ENCODE measurements at places on chromosomes 4 and X.

GRCh38 chrX:52270453-52271116 lies 85.9 kb downstream of the MAGED4 start:
- DNase-seq = no peak

DNA sequence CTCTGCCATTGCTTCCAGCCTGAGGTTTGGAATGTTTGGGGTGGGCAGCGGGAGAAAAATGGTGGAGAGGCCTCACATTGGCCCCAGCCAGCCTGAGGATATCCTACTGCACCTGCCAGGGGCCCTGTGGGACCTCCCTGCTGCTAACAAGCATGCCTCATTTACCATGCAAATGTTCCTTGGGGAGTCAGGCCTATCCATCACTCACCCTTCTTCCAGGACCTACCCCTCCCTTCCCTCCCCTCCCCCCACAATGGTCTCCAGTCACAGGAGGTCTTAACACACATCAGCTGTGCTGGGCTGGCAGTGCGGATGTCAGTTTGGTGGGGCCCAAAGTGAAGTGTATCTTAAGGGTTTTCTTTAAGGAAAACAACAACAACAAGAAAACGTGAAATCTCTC lies 139.2 kb downstream of the SHOX start:
- DNase-seq = no peak

- DNase-seq = no peak
Measured at GRCh38 chr4:153787061-153787560, 1.8 kb downstream of the SFRP2 start.

DNA sequence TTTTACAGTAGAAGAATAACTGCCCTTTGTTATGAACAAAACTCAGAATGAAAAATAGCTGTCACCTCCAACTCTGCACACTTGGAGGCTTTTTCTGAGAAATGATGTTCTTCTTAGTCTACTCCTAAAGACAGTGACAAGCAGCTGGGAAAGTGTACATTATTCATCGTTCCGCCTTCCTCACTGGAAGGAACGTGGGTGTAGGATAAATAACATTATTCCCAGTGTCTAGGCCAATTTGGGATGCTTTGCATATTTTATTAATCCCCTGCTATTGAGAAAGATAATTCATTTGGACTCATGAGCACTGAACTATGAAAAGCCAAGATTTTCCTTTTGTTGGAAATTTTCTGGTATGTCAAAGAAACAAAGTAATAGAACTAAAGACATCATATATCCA lies 87.8 kb downstream of the VCX2 start:
- DNase-seq = no peak

- DNase-seq = no peak
Measured at GRCh38 chr4:6250235-6250983, 19.2 kb upstream of the WFS1 start.

DNA sequence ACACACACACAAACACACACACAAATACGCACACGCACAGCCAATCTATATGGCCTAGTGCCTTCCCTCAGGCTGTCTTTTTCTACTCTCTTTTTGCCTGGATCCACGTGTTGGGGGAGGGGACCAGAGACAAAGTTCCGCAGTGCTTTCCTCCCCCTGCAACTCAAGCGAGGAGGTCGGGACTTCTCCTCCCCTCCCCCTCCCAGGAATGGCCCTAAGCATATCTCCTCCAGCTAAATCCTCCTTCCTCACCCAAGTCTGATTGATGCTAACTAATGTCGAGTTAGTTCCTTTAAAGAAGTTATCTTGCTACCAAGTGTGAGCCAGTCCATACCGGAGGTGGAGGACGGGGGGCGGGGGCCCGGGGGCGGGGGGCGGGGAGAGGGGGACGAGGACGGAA lies 141.2 kb upstream of the ZIC3 start:
- no peak for DNase-seq

- DNase-seq = no peak
Measured at GRCh38 chr4:89496851-89497250, 189.3 kb upstream of the GPRIN3 start.

DNA sequence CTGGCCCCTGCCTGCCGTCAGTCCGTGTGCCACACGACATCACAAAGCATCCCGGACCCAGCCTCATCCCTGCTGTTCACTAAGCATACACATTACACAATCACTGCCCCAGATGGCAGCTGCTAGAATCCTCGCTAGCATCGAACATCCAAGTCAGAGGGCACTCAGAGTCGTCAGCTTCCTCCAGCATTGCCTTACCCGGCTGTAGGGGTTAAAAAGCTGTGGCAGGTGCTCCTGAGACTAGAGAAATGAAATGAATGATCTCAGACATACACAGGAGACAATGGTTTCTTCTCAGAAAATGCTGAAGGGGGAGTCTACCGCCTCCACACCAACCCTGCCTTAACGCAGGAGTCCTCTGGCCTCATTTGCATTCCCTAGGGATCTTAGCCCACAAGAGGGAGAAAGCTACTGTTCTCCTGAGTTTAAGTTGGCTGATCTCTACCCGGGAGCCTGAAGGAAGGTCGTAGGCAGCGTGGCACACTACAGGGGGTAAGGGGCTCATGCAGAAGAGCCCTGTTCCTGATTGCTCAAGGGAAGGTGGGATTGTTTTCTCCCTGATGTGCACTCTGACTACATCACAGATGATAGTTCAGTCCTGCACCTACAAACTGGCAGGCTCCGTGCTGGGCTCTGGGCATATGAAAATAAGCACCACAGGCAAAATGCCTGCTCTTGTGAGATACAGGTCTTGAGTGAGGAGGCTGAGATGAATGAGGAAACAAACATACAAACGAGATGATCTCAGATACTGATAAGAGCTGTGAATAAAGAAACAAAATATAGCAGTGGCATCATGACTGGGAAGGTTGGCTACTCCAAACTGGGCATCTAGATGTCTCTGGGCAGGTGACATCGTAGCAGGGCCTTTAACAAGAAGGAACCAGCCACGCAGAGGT lies 2.6 kb upstream of the KIAA0232 start:
- DNase-seq = no peak

DNA sequence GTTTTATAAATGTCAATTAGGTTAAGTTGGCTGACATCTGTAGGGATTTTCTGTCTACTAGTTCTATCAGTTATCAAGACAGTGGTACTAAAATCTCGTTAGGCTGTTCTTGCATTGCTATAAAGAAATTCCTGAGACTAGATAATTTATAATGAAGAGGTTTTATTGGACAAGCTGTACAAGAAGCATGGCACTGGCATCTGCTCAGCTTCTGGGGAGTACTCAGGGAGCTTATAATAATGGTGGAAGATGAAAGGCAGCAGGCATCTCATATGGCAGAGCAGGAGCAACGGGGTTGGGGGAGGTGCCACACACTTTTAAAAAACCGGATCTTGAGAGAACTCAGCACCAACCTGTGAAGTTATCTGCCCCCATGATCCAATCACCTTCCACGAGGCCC lies 28.2 kb downstream of the CHIC2 start:
- no peak for DNase-seq

- DNase-seq = no peak
Measured at GRCh38 chr4:57443787-57444186, 333.6 kb upstream of the IGFBP7 start.

- DNase-seq = no peak
Measured at GRCh38 chr4:159390648-159391047, 287.8 kb downstream of the RAPGEF2 start.

GRCh38 chr4:149294601-149295000 lies 521.0 kb downstream of the IQCM start:
- no peak for DNase-seq

- DNase-seq = no peak
Measured at GRCh38 chr4:5750946-5751665, 40.1 kb downstream of the EVC start.

GRCh38 chr4:38704622-38705154 lies 40.7 kb downstream of the KLF3 start:
- DNase-seq = no peak

- DNase-seq = no peak
Measured at GRCh38 chr4:39542611-39543012, 15.4 kb upstream of the UGDH start.

- no peak for DNase-seq
Measured at GRCh38 chr4:151850791-151851213, 90.0 kb upstream of the GATB start.

GRCh38 chr4:105972946-105973621 lies 77.8 kb downstream of the NPNT start:
- no peak for DNase-seq

- no peak for DNase-seq
Measured at GRCh38 chr4:123966990-123967769, 570.6 kb downstream of the SPRY1 start.

GRCh38 chr4:159374749-159375530 lies 272.1 kb downstream of the RAPGEF2 start:
- no peak for DNase-seq

DNA sequence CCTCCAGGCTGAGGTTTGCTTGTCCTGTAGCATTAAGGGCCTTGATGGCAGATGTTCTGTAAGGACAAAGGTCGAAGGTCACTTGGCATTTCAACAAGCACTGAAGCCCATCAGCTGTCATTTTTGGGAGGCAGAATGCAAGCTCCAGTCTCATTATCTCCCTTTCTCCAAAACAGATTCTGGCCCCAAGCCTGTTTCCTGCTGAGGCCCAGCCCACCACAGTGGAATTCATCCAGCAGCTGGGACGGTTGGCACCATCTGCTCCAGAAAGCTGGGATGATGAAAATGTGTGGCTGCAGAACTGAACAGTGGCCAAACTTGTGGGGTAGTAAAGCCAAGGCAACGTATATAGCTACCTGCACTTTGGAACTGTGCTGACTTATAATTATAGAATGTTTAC lies 17.7 kb upstream of the PPEF2 start:
- no peak for DNase-seq

Data from activated CD8-positive, alpha-beta memory T cell treated with anti-CD3 and anti-CD28 coated beads for 1 hour (primary cell).